ENCODE measurements at places on chromosomes 16 and 17. TPM values are rescaled to one million over a fixed set of nuclear protein-coding genes. Genes with fewer than 3 reads are reported as not detected.

Gene C16orf92
- not detected for total RNA-seq

Gene MYH11
- not detected for total RNA-seq

Gene ATP1B2
- total RNA-seq, result not detected

Gene GCSH
- 80.6 TPM for total RNA-seq

All from MG63 (cell line).